NCI-H187 treated with DMSO at 0.1 percent for 48 hours (cell line): ENCODE measurements at places on chromosomes 2 and 18.

- no peak for DNase-seq
Measured at GRCh38 chr2:196696423-196697079, 57.0 kb downstream of the CCDC150 start.

- DNase-seq = no peak
Measured at GRCh38 chr2:257429-257828, 6.4 kb downstream of the SH3YL1 start.

- no peak for DNase-seq
Measured at GRCh38 chr2:156320486-156321098, 11.9 kb downstream of the NR4A2 start.

- no peak for DNase-seq
Measured at GRCh38 chr2:150207979-150208378, 279.5 kb downstream of the RND3 start.

- no peak for DNase-seq
Measured at GRCh38 chr18:46915800-46916550, 1.3 kb downstream of the PIAS2 start.

DNA sequence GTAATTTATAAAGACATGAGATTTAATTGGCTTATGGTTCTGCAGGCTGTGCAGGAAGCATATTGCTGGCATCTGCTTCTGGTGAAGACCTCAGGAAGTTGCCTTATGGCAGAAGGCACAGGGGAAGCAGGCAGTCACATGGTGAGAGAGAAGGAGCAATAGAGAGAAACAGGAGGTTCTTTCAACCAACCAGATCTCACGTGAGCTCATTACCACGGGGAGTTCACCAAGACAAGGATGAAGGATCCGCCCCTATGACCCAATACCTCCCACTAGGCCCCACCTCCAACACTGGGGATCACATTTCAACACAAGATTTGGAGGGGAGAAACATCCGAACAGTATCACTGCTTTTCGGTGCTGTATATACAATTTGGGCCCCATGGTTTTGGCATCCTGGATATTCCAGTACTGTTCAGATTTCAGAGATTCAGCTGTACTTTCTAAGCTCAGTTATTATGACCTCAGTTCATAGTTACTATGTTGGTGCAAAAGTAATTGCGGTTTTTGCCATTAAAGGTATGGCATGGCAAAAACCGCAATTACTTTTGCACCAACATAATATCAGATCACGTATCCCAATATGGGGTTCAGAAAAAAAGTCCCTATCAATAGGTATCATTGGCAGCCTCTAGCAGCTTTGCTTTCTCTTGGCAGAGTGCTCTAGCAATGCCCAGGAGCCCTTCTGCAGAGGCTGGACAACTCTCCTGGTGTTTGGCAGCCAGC, 189.6 kb upstream of the SIX3 start:
- DNase-seq = no peak

DNA sequence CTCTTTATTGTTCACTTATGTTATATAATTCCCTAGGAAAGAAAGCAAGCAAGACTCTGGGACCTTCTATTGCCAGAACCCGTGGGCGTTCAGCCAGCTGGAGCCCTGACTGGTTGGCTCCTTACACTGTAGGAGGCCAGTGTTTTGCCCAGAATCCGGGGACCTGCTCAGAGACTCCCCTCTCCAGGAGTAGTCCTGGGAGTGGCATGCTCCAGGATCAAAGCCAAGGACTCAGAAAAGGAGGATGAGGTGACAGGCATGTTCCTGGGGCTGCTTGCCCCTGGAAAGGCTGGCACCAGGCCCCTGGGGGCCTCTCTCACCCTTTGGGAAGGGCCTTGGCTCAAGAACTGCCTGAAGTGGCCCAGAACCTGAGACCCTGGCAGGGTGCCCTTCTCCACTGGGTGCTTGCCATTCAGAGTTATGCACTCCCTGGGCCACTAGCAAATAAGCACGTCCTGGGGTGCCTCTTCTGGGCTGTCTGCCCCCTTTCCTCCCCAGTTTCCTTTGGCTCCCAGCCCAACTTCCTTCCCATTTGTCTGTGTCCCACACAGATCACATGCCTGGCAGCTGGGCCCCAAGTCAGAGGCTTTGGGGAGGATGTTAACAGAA, 19.6 kb upstream of the KIF3C start:
- no peak for DNase-seq

DNA sequence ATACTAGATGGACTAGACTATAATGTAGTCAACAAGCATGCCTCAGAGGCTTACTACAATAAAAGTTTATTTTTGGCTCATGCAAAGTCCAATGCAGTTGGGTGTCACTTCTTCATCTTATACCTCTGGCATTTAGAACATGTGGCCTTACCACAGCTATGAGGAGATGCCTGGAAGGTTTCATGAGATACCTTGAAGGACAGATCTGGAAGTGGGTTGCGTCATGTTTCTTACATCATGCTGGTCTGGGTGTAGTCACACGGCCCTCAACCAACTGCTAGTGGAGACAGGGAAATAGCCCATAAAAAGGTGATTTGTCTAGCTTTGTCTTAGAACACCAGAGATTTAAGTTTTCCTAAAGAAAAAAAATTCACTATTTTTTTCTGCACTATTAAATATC, 91.7 kb upstream of the MMADHC start:
- no peak for DNase-seq

- DNase-seq = no peak
Measured at GRCh38 chr2:24054366-24055010, 4.9 kb downstream of the FKBP1B start.

- no peak for DNase-seq
Measured at GRCh38 chr2:30472326-30472725, 25.3 kb downstream of the LCLAT1 start.
